ENCODE measurements at places on chromosomes 11 and 22.

DNA sequence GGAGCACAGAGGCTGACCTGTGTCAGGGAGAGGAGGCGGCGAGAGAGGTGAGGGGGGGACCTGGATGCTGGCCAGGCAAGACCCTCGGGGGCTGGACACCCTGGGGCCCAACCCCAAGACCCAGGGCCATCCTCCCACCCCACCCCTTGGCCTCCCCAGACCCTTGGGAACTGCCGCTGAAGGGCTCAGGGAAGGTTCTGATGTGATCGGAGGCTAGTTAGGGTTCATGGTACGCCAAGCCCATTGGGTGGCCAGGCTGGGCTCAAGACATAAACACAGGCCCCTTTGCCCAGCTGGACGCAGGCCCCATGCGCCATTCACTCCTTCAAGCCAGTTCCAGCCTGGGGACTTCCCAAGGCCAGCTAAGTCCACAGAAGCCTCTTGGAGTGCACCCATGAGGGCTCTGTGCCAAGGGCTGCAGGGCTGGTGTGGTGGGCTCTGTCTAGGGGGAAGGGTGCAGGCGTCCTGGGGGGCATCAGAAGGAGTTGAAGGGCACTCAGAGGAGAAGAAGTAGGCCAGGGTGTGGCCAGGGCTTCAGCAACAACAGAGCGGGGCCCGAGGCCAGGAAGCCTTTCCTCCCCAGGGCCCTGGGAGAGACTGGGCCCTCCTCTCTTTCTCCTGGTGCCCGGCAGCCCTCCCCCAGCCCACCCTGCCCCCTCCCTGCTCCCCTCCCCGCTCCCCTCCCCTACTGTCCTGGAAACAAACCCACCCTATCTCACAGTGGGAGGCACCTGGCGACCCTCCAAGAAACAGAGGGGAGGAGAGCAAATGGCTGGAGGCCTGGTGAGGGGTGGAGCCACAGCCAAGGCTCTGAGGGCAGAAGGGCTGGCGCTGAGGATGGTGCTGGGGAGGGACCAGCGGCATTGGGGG lies 12.9 kb downstream of the TSPAN32 start:
- no peak for DNase-seq

- no peak for DNase-seq
These were observed 12.4 kb downstream of the C1QTNF6 start for GRCh38 chr22:37175414-37176281.

DNA sequence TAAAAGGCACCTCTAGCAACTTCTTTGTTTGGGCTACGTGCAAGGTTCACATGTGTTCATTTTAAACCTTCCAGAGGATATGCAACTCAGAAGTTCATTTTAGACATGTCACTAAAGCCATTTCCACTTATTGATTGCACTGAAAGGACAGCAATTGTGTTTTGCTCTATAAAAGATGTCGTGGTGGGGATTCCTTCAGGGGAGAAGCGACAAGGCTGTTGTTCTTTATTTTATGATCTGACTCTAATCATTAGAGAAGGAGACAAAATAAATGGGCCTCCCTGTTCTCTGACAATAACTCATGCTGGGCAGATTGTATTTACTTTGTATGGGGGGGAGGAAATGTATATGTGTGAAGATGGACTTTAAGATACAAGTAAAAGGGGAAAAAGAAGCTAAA lies 370.1 kb upstream of the ARHGAP42 start:
- no peak for DNase-seq

- DNase-seq, result no peak
These were observed 1003.7 kb downstream of the BRD1 start for GRCh38 chr22:48823941-48824340.

GRCh38 chr22:39893526-39893925 lies at the start of gene ENTHD1:
ENTHD1 (minus strand) TSS chr22:39893760; CDS start chr22:39887748, 6,012 bp downstream.
- DNase-seq, result no peak

- no peak for DNase-seq
These were observed 77.6 kb downstream of the TENM4 start for GRCh38 chr11:79363256-79363655.

GRCh38 chr22:19853058-19853878 lies 1.4 kb downstream of the GNB1L start:
- no peak for DNase-seq

- DNase-seq, result no peak
These were observed 116.0 kb upstream of the TOP3B start for GRCh38 chr22:22098457-22099193.

- peak; percentile 62 for DNase-seq
These were observed 14.2 kb upstream of the MUC6 start for GRCh38 chr11:1050581-1051355.

DNA sequence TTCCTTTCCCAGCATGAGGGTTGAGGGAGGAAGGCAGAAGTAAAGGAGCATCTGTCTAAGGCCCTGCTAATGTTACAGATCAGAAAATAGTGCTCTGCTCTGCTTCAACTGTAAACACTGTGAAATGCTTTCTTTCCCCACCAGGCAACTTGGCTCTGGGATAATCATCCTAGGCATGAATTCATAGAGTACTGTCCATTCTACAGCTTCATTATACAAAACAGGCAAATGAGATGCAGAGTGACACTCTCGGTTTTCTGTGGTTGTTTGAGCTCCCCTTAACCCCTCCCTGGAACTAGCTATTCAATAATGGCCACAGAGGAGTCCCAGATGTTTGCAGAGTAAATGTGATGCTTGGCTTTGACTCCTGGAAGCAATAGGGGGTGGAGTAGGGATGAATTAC lies 184.3 kb upstream of the CTSC start:
- no peak for DNase-seq

- no peak for DNase-seq
These were observed 1245.6 kb upstream of the RAG2 start for GRCh38 chr11:37843603-37844002.

DNA sequence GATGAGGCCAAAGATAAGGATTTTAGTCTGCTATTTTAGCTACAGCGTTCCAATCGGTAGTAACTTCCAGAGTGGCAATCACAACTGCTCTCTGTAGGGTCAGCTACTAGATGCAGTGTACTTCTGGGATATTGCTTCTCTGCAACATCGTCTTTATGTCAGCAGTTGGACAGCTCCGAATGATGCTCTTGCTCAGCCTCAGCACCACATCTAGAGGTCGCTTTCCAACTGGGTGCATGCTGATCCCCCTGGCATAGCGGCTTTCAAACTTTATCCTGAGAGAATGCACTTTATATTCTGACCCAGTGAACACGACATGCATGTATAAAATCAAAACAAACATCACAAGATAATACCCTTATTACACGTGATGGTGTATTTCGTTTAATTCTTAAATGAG lies 219.6 kb downstream of the C11orf87 start:
- no peak for DNase-seq

- DNase-seq, result no peak
These were observed 4.4 kb downstream of the BCR start for GRCh38 chr22:23184764-23185113.

GRCh38 chr11:105929084-105929955 lies 92.7 kb downstream of the MSANTD4 start:
- DNase-seq, result no peak

GRCh38 chr11:8973121-8973520 lies 8.9 kb upstream of the TMEM9B start:
- no peak for DNase-seq

DNA sequence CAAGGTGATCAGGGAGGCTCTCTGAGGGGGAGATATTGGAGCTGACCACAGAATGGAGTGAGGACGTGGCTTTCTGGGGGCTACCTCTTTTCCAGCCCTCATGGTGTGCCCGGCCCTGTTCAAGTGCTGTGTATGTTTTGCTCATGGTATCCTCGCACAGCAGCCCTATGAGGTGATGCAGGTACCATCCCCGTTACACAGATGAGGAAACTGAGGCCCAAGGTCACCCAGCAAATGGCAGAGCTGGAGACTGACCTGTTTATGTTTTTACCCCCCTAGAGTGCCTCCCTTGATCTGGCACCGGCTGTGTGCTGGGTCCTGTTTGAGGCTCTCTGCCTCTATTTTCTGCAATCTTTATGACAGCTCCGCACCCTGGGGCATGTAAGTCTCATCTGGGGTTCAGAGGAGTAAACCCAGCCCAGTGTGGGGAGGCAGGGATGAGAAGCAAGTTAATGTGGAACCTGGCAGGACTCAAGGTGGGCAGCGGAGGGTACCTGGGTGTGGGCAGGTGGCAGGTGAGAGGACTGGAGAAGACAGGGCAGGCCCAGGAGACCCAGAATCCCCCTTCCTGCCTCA lies 20.8 kb downstream of the SGSM1 start:
- DNase-seq, result no peak

DNA sequence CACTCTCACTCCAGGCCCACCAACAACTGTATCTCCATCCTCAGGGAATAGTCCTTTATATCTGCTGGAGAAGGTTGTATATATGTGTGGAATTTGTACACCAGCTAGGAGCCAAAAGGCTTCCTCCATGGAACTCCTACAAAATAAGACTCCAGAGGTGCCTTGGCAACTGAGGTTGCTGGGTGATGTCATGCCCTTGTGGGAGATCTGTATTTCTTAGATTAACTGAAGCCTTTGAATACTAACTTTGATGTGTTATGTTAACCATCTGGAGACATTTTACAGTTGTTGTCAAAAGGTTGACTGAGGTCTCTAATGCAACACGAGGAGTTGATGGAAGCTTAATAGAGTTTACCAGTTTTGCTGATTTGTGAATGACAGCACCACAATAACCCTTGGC lies 139.5 kb upstream of the TTC12 start:
- DNase-seq, result no peak

DNA sequence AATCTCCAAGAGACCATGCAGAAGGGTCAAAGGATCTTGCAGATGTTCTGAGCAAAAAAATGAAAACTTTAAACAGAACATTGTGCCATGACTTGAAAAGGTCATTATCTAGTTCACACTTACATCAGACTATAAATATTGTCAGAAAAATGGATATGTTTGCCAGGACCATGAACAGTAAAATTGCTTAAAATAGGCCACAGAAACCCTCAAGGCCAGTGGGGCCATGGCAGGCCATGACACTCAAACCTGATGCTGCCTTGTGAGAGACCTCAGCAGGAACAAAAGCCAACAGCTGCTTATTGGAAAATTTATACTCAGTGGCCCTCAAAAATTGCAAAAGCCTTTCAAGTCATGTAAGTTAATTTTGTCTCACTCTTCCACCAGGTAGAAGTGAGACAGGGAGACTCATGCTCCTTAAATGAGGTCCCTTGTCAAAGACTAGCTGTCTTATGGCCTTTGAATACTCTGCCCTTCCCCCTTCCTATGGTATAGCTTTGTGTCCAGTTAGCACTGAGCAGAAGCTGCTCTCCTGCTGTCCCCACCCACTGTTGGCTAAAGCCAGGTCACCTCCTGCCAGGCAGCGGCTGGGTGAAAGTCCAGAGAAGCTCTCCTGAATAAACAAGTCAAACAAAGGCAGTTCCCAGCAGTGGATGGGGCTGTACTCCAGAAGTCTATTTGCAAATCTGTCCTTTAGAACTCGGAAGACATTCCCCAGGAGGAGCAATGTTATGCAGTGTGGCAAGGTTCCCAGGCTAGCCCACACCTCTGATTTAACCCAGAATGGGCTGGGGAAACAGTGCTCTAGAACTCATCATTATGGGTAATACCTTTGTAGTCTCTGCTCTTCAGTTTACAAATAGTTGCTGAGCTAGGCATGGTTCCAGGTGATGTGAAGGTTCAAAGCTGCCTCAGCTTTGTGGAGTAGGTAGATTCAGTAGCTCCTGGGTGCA lies 21.4 kb downstream of the ADM start:
- no peak for DNase-seq

DNA sequence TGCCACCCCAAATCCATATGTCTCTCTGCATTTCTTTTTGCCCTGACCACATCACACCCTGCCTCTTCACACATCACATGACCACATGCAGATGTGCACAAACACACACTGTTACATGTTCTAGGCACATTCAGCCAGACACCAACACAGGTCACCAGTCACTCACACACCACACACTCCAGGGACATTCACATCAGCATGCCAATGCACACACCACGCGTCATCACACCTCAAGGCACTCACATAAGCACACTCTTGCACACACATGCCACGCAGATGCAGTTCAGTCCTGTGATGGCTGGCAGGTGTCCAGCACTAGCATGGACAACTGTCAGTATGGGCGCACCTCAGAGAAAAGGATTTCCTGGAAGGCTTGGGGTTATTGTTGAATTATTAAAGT lies 77.0 kb upstream of the MYOD1 start:
- no peak for DNase-seq

DNA sequence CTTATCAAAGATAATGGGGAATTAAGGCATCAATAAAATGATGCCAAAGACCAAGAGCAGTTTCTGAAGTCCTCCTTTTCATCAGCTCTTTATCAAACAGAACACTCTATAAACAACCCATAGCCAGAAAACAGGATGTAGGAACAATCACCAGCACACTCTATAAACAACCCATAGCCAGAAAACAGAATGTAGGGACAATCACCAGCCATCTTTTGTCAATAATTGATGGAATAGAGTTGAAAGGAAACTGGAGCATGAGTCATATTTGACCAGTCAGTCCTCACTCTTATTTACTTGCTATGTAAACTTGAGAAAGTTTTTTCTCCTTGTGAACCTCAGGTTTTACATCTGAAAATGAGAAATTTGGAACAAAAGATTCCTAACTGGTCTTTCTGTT lies 10.0 kb downstream of the MS4A2 start:
- no peak for DNase-seq

DNA sequence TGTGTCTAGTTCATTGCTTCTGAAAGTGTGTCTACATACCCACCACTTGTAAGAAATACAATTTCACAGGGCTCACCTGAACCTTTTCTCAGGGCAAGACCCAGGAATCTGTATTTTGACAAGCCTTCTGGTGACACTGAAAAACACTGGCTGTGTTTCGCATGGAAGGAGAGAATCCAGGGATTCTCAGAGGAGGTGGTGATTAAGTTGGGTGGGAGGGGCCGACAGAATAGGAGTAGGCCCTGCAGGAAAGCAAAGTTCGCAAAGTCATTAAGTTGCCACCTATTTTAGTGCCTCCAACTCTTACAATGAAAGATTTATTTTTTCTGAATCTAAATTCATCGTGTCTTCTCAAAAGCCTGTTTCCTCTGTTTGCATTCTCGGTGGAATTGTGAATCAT lies 186.8 kb downstream of the FAT3 start:
- DNase-seq, result no peak

DNA sequence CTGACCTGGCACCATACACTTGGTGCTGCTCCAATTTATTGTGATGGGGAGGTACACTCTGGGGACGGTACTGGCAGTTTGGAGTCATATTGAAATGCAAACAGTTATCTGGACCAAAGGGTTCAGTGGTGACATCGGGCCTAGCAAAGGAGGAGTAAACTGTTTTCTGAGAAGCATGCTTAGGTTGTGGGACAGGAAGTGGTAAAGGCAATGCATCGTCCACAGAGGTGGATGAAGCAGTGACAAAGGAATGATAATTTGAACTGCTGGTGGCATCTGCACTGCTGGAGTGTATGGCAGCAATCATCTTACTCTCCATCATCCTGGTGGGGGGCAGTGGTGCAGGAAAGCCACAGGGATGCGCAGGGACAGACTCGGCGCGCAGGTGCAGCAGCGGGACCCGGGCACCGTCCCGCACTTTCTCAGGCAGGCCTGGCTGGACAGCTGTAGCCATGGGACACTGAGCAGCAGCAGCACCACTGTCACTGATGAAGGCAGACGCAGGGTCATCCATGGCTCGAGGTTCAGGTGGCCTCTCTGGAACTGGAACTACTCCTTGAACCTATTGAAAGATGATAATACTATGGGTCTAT lies 28.0 kb upstream of the TP53AIP1 start:
- no peak for DNase-seq

GRCh38 chr22:29631725-29632124 lies 28.3 kb downstream of the NF2 start:
- no peak for DNase-seq

GRCh38 chr11:69734367-69734766 lies 30.5 kb upstream of the FGF19 start:
- no peak for DNase-seq
